MCF 10A (cell line): ENCODE measurements at places on chromosomes 11 and 22. TPM values are rescaled to one million over a fixed set of nuclear protein-coding genes. Genes with fewer than 3 reads are reported as not detected.

- H3K4me3 ChIP-seq = no peak overlapping the region
- no peak for DNase-seq
- H3K4me1 ChIP-seq = no peaks in the 10 kb centered on the region
- H3K36me3 ChIP-seq = no peaks in the 10 kb centered on the region
- H3K27me3 ChIP-seq = peaks cover 82% of the 10 kb centered on the region
- H3K27ac ChIP-seq = no peak overlapping the region
These were observed 17.4 kb upstream of the SLC1A2 start for GRCh38 chr11:35436581-35437250.

DNA sequence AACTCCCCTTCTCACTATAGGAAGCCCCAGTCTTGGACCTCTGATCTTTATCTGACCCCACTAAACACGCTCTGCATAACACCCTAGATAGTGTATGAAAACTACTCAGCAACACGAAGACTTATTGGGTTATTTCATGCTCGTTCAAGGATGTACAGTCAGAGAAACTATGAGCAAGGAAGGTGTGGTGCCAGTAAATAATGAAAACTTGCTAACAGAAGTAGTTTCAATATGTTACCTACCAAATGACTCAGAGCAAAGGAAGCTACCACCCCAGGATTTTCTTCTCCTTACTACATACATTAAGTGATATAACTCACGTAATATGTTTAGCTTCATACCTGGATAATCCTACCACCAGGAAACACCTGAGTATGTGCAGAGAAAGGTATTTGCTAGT is 25.9 kb upstream of the LYVE1 start:
- H3K27me3 ChIP-seq = no peaks in the 10 kb centered on the region
- DNase-seq = peak; percentile 52
- H3K4me1 ChIP-seq = peaks cover 33% of the 10 kb centered on the region
- no peak overlapping the region for H3K4me3 ChIP-seq

DNA sequence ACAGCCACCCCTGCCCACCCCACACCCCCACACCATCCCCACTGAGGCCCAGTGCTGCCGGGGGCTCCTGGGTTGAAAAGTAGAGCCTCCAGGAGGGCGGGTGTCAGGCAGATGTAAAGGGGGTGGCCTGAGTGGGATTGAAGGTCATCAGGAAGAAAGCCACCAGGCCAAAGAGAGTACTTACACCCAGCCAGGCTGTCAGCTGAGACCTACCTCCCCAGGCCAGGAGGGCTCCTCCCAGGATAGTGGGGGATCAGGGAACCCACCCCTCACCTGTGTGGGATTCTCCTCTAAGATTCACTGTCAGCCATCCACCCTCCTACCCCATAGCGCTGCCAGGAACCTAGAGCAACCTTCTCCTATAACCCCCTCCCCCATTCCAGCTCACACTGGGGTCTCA is 17.2 kb upstream of the FCHSD2 start:
- no peak overlapping the region for H3K27ac ChIP-seq
- no peaks in the 10 kb centered on the region for H3K27me3 ChIP-seq
- DNase-seq = no peak
- no peak overlapping the region for H3K4me3 ChIP-seq
- no peaks in the 10 kb centered on the region for H3K4me1 ChIP-seq

- H3K36me3 ChIP-seq = no peaks in the 10 kb centered on the region
- no peaks in the 10 kb centered on the region for H3K4me1 ChIP-seq
- H3K27ac ChIP-seq = no peak overlapping the region
- peaks cover 34% of the 10 kb centered on the region for H3K27me3 ChIP-seq
- DNase-seq = no peak
These were observed 1070.3 kb downstream of the JRKL start for GRCh38 chr11:97460091-97460490.

GRCh38 chr22:19003508-19003907 is 67.4 kb upstream of the PRODH start:
- H3K4me1 ChIP-seq = no peaks in the 10 kb centered on the region
- H3K27ac ChIP-seq = no peak overlapping the region
- H3K36me3 ChIP-seq = peaks cover 7% of the 10 kb centered on the region
- peaks cover 51% of the 10 kb centered on the region for H3K27me3 ChIP-seq
- no peak overlapping the region for H3K4me3 ChIP-seq

- H3K27ac ChIP-seq = no peak overlapping the region
- no peaks in the 10 kb centered on the region for H3K36me3 ChIP-seq
- H3K27me3 ChIP-seq = no peaks in the 10 kb centered on the region
- peaks cover 6% of the 10 kb centered on the region for H3K4me1 ChIP-seq
These were observed 166.0 kb downstream of the TENM4 start for GRCh38 chr11:79274636-79275331.

- H3K27ac ChIP-seq = no peak overlapping the region
- no peak for DNase-seq
- no peaks in the 10 kb centered on the region for H3K27me3 ChIP-seq
- no peak overlapping the region for H3K4me3 ChIP-seq
- no peaks in the 10 kb centered on the region for H3K4me1 ChIP-seq
These were observed 427.3 kb downstream of the TENM4 start for GRCh38 chr11:79013509-79013908.

The P2RX6 gene
- total RNA-seq = 0.19 and 0.22 TPM in 2 replicates

The FLRT1 gene
- total RNA-seq = 2.7 and 7.0 TPM in 2 replicates

The CYB5R2 gene
- 1.2 and 1.6 TPM in 2 replicates for total RNA-seq

The E2F8 gene
- 0.88 and 1.2 TPM in 2 replicates for total RNA-seq

The TMEM86A gene
- 0.30 and 0.49 TPM in 2 replicates for total RNA-seq
